Activated T-cell treated with anti-CD3 and anti-CD28 coated beads, Interleukin-2, amount 50 U/mL, for 24 hours (primary cell): ENCODE measurements at places on chromosomes 7 and 10.

GRCh38 chr7:76507723-76508406 lies 2.5 kb upstream of the UPK3B start:
- H3K4me3 ChIP-seq, result no peak overlapping the region
- H3K36me3 ChIP-seq, result peaks cover 18% of the 10 kb centered on the region
- H3K27me3 ChIP-seq, result no peaks in the 10 kb centered on the region
- no peaks in the 10 kb centered on the region for H3K4me1 ChIP-seq
- no peak overlapping the region for H3K27ac ChIP-seq

DNA sequence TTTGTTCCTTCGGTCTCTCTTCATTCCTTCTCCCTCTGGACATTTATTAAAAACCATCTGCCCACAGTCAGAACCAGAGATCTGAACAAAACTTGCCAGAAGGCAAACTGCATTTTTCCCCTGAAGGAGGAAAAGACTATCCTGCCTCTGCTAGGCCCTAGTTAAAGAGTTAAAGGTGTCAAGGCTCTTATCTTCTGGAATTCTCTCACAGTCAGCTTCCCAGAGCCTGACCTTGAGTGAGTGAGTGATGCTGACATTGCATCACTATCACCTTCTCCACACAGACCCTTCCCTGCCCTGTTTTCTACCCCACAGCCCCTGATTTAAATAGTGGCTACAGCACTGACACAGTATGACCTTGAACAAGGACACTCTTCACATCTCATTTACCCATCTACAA lies 16.4 kb downstream of the FRMPD2 start:
- H3K27ac ChIP-seq, result no peak overlapping the region
- no peak overlapping the region for H3K4me3 ChIP-seq
- peaks cover 23% of the 10 kb centered on the region for H3K27me3 ChIP-seq
- H3K36me3 ChIP-seq, result no peaks in the 10 kb centered on the region
- no peaks in the 10 kb centered on the region for H3K4me1 ChIP-seq

DNA sequence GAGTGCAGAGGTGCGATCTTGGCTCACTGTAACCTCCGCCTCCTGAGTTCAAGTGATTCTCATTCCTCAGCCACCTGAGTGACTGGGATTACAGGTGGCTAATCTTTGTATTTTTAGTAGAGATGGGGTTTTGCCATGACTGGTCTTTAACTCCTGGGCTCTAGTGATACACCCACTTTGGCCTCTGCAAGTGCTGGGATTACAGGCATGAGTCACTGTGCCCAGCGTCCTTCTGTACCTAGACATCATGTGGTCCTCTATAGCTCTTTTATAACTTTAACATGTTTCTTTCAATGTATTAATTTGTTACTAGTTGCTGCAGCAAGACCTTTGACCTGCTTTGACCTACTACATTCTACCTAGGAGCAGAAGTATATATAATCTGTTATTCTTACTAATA lies 38.7 kb upstream of the BICC1 start:
- no peaks in the 10 kb centered on the region for H3K36me3 ChIP-seq
- no peak overlapping the region for H3K27ac ChIP-seq
- H3K4me1 ChIP-seq, result no peaks in the 10 kb centered on the region
- peaks cover 42% of the 10 kb centered on the region for H3K27me3 ChIP-seq

GRCh38 chr7:79723833-79724618 lies 270.6 kb upstream of the MAGI2 start:
- H3K36me3 ChIP-seq, result no peaks in the 10 kb centered on the region
- no peak for DNase-seq
- H3K4me3 ChIP-seq, result no peak overlapping the region
- H3K27ac ChIP-seq, result no peak overlapping the region
- no peaks in the 10 kb centered on the region for H3K4me1 ChIP-seq

- no peaks in the 10 kb centered on the region for H3K36me3 ChIP-seq
- DNase-seq, result no peak
- H3K27ac ChIP-seq, result no peak overlapping the region
- H3K4me3 ChIP-seq, result no peak overlapping the region
These were observed 232.1 kb downstream of the PTPRN2 start for GRCh38 chr7:158355456-158356065.

DNA sequence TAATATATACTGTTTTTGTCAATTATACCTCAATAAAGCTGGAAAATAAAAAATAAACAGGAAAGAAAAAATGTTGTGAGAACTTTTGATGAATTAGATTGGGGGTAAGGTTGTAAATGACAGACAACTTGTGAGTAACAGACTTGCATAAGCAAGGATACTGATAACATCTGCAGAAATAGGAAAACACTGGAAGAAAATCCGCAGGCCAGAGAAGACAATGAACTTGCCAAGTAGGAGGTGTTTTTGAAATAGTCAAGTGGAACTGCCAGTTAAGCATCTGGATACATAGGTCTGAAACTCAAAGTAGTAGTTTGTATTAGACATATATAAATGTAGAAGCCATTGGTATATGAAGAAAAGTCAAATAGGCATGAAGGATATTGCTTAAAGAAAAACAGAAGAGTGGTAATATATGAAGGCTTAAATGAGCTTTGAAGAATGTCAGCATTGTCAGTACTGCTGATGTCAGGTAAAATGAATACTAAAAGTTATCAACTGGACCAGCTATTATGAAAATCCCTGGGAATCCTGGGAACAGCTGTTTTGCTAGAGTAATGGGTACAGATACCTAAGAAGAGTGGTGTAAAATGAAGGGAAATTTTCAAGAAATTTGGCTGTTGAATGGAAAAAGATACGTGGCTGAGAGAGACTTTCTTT lies 58.7 kb downstream of the DNAJC1 start:
- no peak for DNase-seq
- H3K27me3 ChIP-seq, result no peaks in the 10 kb centered on the region
- H3K27ac ChIP-seq, result no peak overlapping the region
- H3K4me1 ChIP-seq, result peaks cover 20% of the 10 kb centered on the region
- H3K4me3 ChIP-seq, result no peak overlapping the region

DNA sequence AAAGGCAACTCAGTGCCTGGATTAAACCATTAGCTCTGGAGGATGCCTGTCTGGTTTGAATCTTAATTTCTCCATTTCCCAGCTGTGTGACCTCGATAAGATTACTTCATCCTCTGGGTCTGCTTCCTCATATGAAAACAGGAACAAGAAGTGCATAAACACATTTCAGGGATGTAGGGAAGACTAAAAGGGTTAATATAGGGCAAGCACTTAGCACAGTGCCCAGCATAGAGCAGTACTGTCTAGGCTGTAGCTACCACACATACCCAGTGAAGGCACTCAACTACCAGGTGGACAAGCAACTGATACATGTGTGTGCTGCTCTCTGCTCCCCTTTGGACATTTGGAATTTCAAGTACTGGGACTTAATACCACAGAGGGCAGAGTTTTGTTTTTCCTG lies 85.4 kb downstream of the KCNMA1 start:
- H3K36me3 ChIP-seq, result no peaks in the 10 kb centered on the region
- DNase-seq, result no peak
- H3K27ac ChIP-seq, result no peak overlapping the region
- H3K4me3 ChIP-seq, result no peak overlapping the region
- peaks cover 3% of the 10 kb centered on the region for H3K27me3 ChIP-seq

GRCh38 chr7:105885387-105886111 lies 9.2 kb upstream of the ATXN7L1 start:
- H3K4me1 ChIP-seq, result peaks cover 32% of the 10 kb centered on the region
- H3K4me3 ChIP-seq, result no peak overlapping the region
- H3K36me3 ChIP-seq, result no peaks in the 10 kb centered on the region
- H3K27ac ChIP-seq, result no peak overlapping the region
- H3K27me3 ChIP-seq, result no peaks in the 10 kb centered on the region

- H3K4me1 ChIP-seq, result no peaks in the 10 kb centered on the region
- peaks cover 3% of the 10 kb centered on the region for H3K27me3 ChIP-seq
- H3K4me3 ChIP-seq, result no peak overlapping the region
- H3K36me3 ChIP-seq, result no peaks in the 10 kb centered on the region
- DNase-seq, result no peak
These were observed 245.7 kb downstream of the STK31 start for GRCh38 chr7:23955600-23956149.

DNA sequence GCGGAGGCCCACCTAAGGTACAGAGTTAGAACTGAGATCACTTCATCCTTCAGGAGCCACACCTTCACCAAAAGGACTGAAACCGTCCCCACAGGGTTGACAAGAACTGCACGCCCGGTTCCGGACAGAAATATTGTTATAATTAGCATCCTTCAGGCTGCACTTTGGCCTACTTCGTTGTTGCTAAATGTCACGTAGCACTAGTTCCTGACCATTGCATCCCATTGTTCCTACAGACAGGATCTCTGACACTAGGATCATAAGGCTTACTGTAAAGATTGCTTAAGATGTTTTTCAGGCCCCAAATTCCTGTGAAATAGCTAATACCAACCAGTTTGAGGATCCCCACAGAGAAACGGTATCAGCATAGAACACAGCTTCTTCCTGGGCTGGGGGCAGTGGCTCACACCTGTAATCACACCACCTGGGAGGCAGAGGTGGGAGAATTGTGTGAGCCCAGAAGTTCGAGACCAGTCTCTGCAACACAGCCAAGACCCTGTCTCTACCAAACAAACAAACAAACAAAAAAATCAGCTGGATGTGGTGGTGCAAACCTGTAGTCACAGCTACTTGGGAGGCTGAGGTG lies 18.3 kb upstream of the EIF4H start:
- no peak overlapping the region for H3K27ac ChIP-seq
- H3K27me3 ChIP-seq, result no peaks in the 10 kb centered on the region
- H3K4me1 ChIP-seq, result no peaks in the 10 kb centered on the region
- no peak overlapping the region for H3K4me3 ChIP-seq
- H3K36me3 ChIP-seq, result no peaks in the 10 kb centered on the region

DNA sequence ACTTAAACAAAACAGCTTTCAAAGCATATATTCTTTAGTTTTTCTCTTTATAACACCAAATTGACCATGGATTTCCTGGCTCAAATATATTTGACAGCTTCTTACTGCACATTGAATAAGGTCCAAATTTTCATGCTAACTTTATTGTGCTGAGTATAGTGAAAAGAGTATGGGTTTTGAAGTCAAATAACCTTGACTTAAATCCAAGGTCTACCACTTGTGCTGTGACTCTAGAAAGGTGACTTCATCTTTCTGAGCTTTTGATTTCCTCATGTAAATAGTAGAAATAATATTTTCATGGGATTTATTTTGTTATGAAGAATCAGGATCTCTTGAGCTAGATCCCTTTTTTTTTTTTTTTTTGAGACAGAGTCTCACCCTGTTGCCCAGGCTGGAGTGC lies 139.4 kb upstream of the GPR22 start:
- no peak overlapping the region for H3K4me3 ChIP-seq
- DNase-seq, result no peak
- H3K4me1 ChIP-seq, result peaks cover 21% of the 10 kb centered on the region
- H3K27ac ChIP-seq, result no peak overlapping the region

DNA sequence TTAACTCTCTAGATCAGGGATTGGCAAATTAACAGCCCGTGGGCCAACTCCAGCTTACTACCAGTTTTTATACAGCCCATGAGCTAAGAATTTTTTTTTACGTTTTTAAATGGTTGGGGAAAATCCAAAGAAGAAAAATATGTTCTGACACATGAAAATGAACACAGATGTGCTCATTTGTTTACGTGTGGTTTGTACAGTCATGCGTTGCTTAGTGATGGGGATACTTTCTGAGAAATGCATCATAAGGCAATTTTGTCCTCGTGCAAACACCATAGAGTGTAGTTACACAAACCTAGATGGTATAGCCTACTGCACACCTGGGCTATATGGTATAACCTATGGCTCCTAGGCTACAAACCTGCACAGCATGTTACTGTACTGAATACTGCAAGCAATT lies 8.3 kb upstream of the SMKR1 start:
- no peak overlapping the region for H3K4me3 ChIP-seq
- no peak overlapping the region for H3K27ac ChIP-seq
- no peaks in the 10 kb centered on the region for H3K27me3 ChIP-seq
- H3K4me1 ChIP-seq, result peaks cover 23% of the 10 kb centered on the region
- H3K36me3 ChIP-seq, result peaks cover 14% of the 10 kb centered on the region

DNA sequence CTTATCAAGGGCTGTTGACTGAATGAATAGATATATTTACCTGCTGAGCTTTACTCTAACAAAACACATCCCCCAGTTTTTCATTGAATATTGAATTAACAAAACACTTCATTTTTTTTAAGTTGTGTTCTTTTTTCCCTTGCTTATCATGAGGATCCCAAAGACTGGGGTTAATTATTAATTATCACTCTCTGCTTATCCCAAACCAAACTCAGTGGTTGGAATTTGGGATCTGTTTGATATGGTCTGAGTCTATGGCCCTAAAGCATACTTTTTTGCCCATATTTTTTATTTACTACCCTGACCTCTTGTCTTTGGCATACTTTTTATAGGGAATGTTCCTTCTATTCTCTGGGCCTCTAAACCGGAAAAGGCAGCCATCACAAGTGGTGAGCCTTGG lies 697.1 kb upstream of the GALNT17 start:
- H3K27me3 ChIP-seq, result no peaks in the 10 kb centered on the region
- no peak overlapping the region for H3K4me3 ChIP-seq
- no peaks in the 10 kb centered on the region for H3K36me3 ChIP-seq
- no peak for DNase-seq
- H3K4me1 ChIP-seq, result peaks cover 8% of the 10 kb centered on the region

- peaks cover 27% of the 10 kb centered on the region for H3K36me3 ChIP-seq
- H3K27me3 ChIP-seq, result no peaks in the 10 kb centered on the region
- no peak for DNase-seq
- H3K4me3 ChIP-seq, result no peak overlapping the region
These were observed 26.6 kb downstream of the GET4 start for GRCh38 chr7:902996-903395.

GRCh38 chr10:31645786-31646185 lies 282.8 kb downstream of the ARHGAP12 start:
- no peaks in the 10 kb centered on the region for H3K36me3 ChIP-seq
- H3K27me3 ChIP-seq, result peaks cover 16% of the 10 kb centered on the region
- H3K4me1 ChIP-seq, result no peaks in the 10 kb centered on the region
- DNase-seq, result no peak
- H3K27ac ChIP-seq, result no peak overlapping the region
- no peak overlapping the region for H3K4me3 ChIP-seq

DNA sequence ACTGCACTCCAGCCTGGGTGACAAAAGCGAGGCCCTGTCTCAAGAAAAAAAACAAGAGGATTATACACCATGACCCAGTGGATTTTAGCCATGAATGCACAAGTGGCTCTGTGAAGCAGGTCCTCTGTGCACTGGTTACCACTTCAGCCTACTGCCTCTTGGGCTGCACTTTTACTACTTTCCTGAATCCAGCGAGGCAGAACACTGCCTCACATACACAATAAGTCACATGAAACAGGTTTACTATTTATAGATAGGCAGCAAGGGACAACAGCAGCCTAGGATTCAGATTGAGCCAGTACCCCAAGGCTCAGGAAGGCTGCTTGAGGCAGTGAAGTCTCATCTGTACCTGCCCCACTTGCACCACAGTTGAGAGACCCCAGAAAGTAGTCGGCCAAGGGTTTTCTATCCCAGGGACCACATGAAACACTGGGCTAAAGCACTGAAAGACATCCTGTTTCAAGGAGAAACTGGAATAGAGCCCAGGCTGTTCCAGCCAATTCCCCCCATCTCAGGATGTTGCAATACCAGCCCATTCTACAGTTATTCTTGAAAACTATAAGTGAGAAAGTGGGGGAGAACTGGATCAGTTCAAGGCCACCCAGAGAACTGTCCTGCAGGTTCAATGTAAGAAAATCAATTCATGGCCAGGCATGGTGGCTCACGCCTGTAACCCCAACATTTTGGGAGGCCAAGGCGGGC lies 10.3 kb upstream of the OGDH start:
- no peaks in the 10 kb centered on the region for H3K36me3 ChIP-seq
- no peak overlapping the region for H3K27ac ChIP-seq
- H3K27me3 ChIP-seq, result no peaks in the 10 kb centered on the region
- no peaks in the 10 kb centered on the region for H3K4me1 ChIP-seq
- no peak for DNase-seq

- H3K27ac ChIP-seq, result no peak overlapping the region
- no peak overlapping the region for H3K4me3 ChIP-seq
- peaks cover 7% of the 10 kb centered on the region for H3K27me3 ChIP-seq
- DNase-seq, result no peak
- no peaks in the 10 kb centered on the region for H3K36me3 ChIP-seq
These were observed 190.1 kb upstream of the SLC26A5 start for GRCh38 chr7:103636153-103636552.

GRCh38 chr7:80078159-80078731 lies 56.4 kb upstream of the GNAI1 start:
- peak overlapping the region; percentile 56 for H3K4me3 ChIP-seq
- H3K27ac ChIP-seq, result peak overlapping the region; percentile 71
- no peaks in the 10 kb centered on the region for H3K27me3 ChIP-seq
- no peaks in the 10 kb centered on the region for H3K36me3 ChIP-seq
